Uterine smooth muscle cell (primary cell): ENCODE measurements at places on chromosomes 11 and 22. TPM values are rescaled to one million over a fixed set of nuclear protein-coding genes. Genes with fewer than 3 reads are reported as not detected.

NEAT1 gene
- 158 and 162 TPM in 2 replicates for total RNA-seq

TRPM5 gene
- not detected in 2 replicates for total RNA-seq

DDX25 gene
- under 0.01 and 0.11 TPM in 2 replicates for total RNA-seq

NNMT gene
- 137 and 508 TPM in 2 replicates for total RNA-seq

KRTAP5-4 gene
- total RNA-seq: not detected in 2 replicates

SNX32 gene
- 0.44 and 0.75 TPM in 2 replicates for total RNA-seq

CDC42EP1 gene
- total RNA-seq: 11.5 and 15.1 TPM in 2 replicates

C11orf97 gene
- not detected in 2 replicates for total RNA-seq

SLC17A6 gene
- not detected in 2 replicates for total RNA-seq

CFAP300 gene
- total RNA-seq: 5.9 and 7.9 TPM in 2 replicates

SULT4A1 gene
- total RNA-seq: 0.12 TPM in 1 of 2 replicates, not detected in the other

OR8G5 gene
- not detected in 2 replicates for total RNA-seq

HMGXB4 gene
- total RNA-seq: 23.9 and 32.3 TPM in 2 replicates

SCN3B gene
- under 0.01 and 0.12 TPM in 2 replicates for total RNA-seq

ST14 gene
- total RNA-seq: under 0.01 TPM in 1 of 2 replicates, not detected in the other

ZFTA gene
- total RNA-seq: 17.5 and 18.5 TPM in 2 replicates

MPEG1 gene
- not detected in 2 replicates for total RNA-seq

IGLL1 gene
- total RNA-seq: not detected in 2 replicates

OR4A16 gene
- not detected in 2 replicates for total RNA-seq

PDGFD gene
- total RNA-seq: 1.4 and 1.7 TPM in 2 replicates

OR52H1 gene
- 0.66 and 1.1 TPM in 2 replicates for total RNA-seq

YIF1A gene
- 185 and 214 TPM in 2 replicates for total RNA-seq

GPR83 gene
- under 0.01 TPM in 1 of 2 replicates, not detected in the other for total RNA-seq

MMP12 gene
- total RNA-seq: 0.11 TPM in 1 of 2 replicates, not detected in the other

SPON1 gene
- under 0.01 and 0.12 TPM in 2 replicates for total RNA-seq

RAPSN gene
- not detected in 2 replicates for total RNA-seq

CD248 gene
- 97.4 and 103 TPM in 2 replicates for total RNA-seq

OR5B12 gene
- total RNA-seq: 0.11 TPM in 1 of 2 replicates, not detected in the other

CTSW gene
- 0.12 TPM in 1 of 2 replicates, not detected in the other for total RNA-seq

ARHGAP20 gene
- total RNA-seq: 3.6 and 4.5 TPM in 2 replicates

GLYATL2 gene
- 0.62 and 1.4 TPM in 2 replicates for total RNA-seq

KCNK7 gene
- total RNA-seq: 0.11 TPM in 1 of 2 replicates, not detected in the other

HEPN1 gene
- total RNA-seq: not detected in 2 replicates

HOATZ gene
- total RNA-seq: under 0.01 TPM in 1 of 2 replicates, not detected in the other

CRYBB3 gene
- not detected in 2 replicates for total RNA-seq

HORMAD2 gene
- total RNA-seq: not detected in 2 replicates

TALDO1 gene
- 117 and 152 TPM in 2 replicates for total RNA-seq

FUT4 gene
- total RNA-seq: 4.3 and 5.5 TPM in 2 replicates

TRIM29 gene
- 0.11 and 2.7 TPM in 2 replicates for total RNA-seq

MS4A12 gene
- not detected in 2 replicates for total RNA-seq

OR6T1 gene
- total RNA-seq: not detected in 2 replicates

VPREB3 gene
- not detected in 2 replicates for total RNA-seq

PKP3 gene
- total RNA-seq: 0.66 and 0.87 TPM in 2 replicates

KRTAP5-1 gene
- not detected in 2 replicates for total RNA-seq

FGF19 gene
- total RNA-seq: not detected in 2 replicates

LMO2 gene
- total RNA-seq: 0.22 TPM in 1 of 2 replicates, not detected in the other

AGBL2 gene
- total RNA-seq: 0.66 and 1.00 TPM in 2 replicates

DERL3 gene
- 0.44 and 2.0 TPM in 2 replicates for total RNA-seq

OR8D2 gene
- not detected in 2 replicates for total RNA-seq

H19 gene
- total RNA-seq: 0.50 and 0.55 TPM in 2 replicates

C11orf91 gene
- not detected in 2 replicates for total RNA-seq

TPST2 gene
- total RNA-seq: 18.3 and 29.2 TPM in 2 replicates

MRPL11 gene
- 49.9 and 55.0 TPM in 2 replicates for total RNA-seq
